ENCODE measurements at places on chromosomes 2 and 18.
A peak's percentile ranks its signal among the peaks of the same experiment; 100 is the strongest.

DNA sequence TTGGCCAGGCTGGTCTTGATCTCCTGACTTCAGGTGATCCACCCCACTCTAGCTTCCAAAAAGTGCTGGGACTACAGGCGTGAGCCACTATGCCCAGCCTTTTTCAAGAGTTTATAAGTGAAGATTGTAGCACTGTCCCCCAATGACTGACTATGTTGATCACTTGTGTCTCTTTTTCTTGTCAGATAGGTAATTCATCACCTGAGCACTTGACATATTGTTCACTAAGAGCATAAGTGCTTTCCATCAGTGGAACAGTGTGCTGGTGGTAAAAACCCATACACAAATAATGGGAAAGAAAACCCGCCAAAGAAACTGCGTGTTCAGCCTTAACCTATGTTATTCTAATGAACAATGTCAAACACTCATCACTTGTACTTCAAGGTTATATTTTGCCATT is 414.4 kb upstream of the CDH7 start:
- no peak overlapping the region for H3K4me3 ChIP-seq
- no peaks in the 10 kb centered on the region for H3K36me3 ChIP-seq
- no peak for DNase-seq
- H3K27ac ChIP-seq: no peak overlapping the region
- no peaks in the 10 kb centered on the region for H3K27me3 ChIP-seq
- no peaks in the 10 kb centered on the region for H3K4me1 ChIP-seq

GRCh38 chr2:176136374-176137251 is 7.1 kb downstream of the HOXD8 start:
- H3K4me3 ChIP-seq: peak overlapping the region; percentile 42
- H3K4me1 ChIP-seq: peaks cover 11% of the 10 kb centered on the region
- no peak for DNase-seq

GRCh38 chr2:73343992-73344391 is 41.6 kb upstream of the ALMS1 start:
- no peaks in the 10 kb centered on the region for H3K36me3 ChIP-seq
- no peaks in the 10 kb centered on the region for H3K4me1 ChIP-seq
- no peaks in the 10 kb centered on the region for H3K27me3 ChIP-seq
- no peak overlapping the region for H3K4me3 ChIP-seq

DNA sequence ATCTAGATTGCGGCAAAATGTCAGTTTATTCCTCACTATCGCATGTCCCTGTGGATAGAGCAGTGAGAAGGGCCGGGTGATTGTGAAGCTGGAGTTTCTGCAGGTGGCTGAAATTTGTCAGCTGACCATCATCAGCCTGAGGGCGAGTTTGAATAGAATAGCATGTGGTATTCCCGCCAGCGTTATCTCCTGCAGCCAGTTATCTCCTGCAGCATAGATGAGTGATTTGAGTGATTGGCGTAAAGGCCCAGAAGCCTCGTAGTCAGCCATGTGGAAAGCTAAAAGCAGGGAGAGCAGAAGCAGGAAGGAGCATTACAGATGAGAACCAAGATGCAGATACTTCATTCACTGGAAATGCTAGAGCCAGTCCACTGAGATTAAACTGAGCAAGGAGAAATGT is 65.5 kb downstream of the CABLES1 start:
- H3K4me3 ChIP-seq: no peak overlapping the region
- H3K27ac ChIP-seq: no peak overlapping the region
- H3K27me3 ChIP-seq: no peaks in the 10 kb centered on the region
- DNase-seq: peak; percentile 27
- H3K4me1 ChIP-seq: no peaks in the 10 kb centered on the region

GRCh38 chr2:60337142-60337497 is 216.3 kb downstream of the BCL11A start:
- H3K4me3 ChIP-seq: no peak overlapping the region
- H3K27ac ChIP-seq: no peak overlapping the region
- DNase-seq: no peak
- H3K36me3 ChIP-seq: no peaks in the 10 kb centered on the region

DNA sequence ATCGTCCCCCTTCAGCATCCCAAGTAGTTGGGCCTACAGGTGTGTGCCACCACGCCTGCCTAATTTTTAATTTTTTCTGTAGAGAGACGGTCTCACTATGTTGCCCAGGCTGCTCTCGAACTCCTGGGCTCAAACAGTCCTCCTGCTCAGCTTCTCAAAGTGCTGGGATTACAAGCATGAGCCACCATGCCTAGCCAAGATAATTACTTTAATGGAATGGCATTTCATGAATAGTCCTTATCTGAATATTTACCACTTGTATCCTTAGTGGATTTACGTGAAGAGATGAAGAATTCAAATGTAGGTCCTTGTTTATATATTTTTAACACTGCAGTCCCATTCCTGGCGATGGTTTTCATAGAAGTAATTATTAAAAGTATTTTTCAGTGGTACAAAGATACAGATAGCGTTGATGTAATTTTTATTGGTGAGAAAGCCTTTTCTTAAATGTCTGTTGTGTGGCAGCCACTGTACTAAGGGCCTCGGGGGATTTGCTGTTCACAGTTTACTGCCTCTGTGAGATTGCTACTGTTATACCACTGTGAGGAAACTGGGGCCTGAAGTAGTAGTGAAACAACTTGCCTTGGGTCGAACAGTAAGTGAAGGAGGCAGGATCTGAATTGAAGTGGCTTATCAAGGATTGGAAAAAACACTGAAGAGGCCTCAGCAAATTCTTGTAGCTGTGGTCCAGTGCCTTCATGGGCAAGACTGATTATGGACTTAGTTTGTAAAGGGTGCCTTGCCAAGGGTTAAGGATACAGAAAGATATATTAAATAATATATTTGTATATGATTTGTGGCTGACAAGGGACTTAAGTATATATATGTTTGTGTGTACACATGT is 151.2 kb downstream of the PRPF40A start:
- no peak for DNase-seq
- peaks cover 2% of the 10 kb centered on the region for H3K36me3 ChIP-seq
- no peak overlapping the region for H3K4me3 ChIP-seq

- no peaks in the 10 kb centered on the region for H3K4me1 ChIP-seq
- no peaks in the 10 kb centered on the region for H3K27me3 ChIP-seq
- no peak for DNase-seq
These were observed 583.4 kb upstream of the CDH2 start for GRCh38 chr18:28760299-28760698.

GRCh38 chr2:127954857-127955256 is 69.1 kb upstream of the AMMECR1L start:
- no peaks in the 10 kb centered on the region for H3K27me3 ChIP-seq
- peaks cover 18% of the 10 kb centered on the region for H3K36me3 ChIP-seq
- no peak overlapping the region for H3K27ac ChIP-seq
- no peak for DNase-seq
- peaks cover 51% of the 10 kb centered on the region for H3K4me1 ChIP-seq
- no peak overlapping the region for H3K4me3 ChIP-seq

- no peak overlapping the region for H3K4me3 ChIP-seq
- H3K27ac ChIP-seq: peak overlapping the region; percentile 80
- peak; percentile 28 for DNase-seq
- H3K36me3 ChIP-seq: no peaks in the 10 kb centered on the region
- H3K4me1 ChIP-seq: peaks cover 77% of the 10 kb centered on the region
These were observed 55.3 kb downstream of the HS1BP3 start for GRCh38 chr2:20595439-20596192.

All from stomach (tissue), 19 donors.